ENCODE measurements at places on chromosomes 2 and 18.

DNA sequence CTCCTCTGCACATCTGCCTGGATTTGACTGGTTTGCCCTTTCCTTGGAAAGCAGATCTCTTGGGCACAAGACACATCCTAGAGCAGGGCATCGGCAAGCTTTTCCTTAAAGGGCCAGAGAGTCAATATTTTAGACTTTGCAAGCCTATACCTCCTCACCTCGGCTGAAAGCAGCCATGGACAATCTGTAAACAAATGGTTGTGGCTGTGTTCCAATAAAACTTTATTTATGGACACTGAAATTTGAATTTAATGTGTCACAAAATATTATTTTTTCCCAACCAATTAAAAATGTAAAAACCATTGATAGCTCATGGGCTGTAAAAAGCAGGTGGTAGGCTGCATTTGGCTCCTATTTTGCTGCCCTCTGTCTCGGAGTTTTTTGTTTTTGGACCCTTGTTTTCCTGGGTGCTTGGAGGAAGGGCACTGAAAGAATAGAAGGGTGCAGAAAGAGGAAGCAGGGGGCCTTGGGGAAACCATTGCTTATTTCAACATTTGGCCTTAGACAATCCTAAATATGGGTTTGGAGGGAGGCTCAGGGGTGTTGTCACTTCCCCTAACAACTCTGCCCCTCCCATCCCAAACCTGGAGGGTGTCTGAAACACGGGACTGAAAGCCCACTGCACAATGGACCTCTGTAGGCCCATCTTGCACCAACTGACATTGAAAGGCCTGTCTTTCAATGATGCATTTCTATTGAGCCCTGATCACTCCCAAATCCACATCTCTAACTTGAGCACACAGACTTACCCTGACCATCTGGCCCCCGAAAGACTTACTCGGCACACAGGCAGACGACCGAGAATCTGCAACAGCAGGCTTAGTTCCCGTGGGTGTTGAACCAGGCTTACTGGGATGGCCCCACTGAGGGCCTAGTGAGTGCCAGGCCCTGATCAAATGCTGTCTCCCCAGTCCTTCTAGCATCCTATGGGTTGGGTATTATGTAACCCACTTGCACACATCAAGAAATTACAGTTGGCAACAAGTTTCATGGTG is 7.1 kb upstream of the ZFP36L2 start:
- DNase-seq = no peak

GRCh38 chr2:200618590-200619021 is 32.8 kb downstream of the AOX1 start:
- DNase-seq = no peak

GRCh38 chr2:98769784-98770183 is 38.9 kb upstream of the MGAT4A start:
- no peak for DNase-seq

GRCh38 chr18:36360256-36360909 is 62.9 kb downstream of the FHOD3 start:
- no peak for DNase-seq

Data from activated CD8-positive, alpha-beta memory T cell treated with anti-CD3 and anti-CD28 coated beads for 1 hour (primary cell).